ENCODE measurements at places on chromosomes 12 and 14.

DNA sequence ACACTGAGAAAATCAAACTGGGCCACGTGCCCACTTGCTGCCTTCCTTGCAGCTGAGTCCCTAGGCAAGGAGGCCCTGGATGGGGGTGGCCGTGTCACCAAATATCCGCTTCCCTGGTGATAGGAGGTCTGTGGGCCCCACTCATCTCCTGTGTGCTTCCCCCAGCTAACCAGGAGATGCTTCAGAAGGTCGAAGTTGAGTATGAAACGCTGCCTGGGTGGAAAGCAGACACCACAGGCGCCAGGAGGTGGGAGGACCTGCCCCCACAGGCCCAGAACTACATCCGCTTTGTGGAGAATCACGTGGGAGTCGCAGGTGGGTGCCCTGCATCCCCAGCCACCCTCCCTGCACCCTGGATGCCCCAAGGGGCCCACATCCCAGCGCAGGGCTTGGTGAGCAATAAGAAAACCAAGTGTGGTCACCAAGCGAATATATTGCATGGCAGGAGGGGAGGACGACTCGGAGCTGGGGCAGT, 6.8 kb upstream of the SIVA1 start:
- DNase-seq: no peak

- no peak for DNase-seq
Observed at GRCh38 chr14:105479431-105480158, 5.0 kb downstream of the CRIP2 start.

GRCh38 chr12:111248236-111249017, 120.5 kb downstream of the PHETA1 start:
- no peak for DNase-seq

- DNase-seq: no peak
Observed at GRCh38 chr14:35159742-35160409, 37.5 kb downstream of the PRORP start.

GRCh38 chr12:94404854-94405253, 54.8 kb downstream of the CEP83 start:
- no peak for DNase-seq

DNA sequence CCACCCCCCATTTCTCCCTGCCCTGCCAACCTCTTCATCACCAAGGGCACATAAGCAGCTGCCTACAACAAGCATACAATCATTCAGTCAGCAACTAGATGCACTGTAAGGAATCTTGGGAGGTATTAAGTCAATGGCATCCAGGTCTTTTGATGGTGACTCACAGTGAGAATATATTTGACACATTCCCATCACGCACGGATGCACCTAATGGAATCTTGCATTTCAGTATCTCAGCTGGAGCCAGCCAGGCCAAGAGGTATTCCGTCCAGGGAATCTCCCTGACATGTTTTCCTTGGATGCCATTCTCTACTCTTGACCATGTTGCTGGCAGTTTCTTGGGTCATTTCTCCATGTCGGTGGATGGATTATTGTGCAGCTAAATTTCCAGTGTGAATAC, 73.9 kb upstream of the CAPRIN2 start:
- DNase-seq: no peak

GRCh38 chr14:104403421-104404220, 175.9 kb upstream of the C14orf180 start:
- no peak for DNase-seq

GRCh38 chr14:35046751-35047536, 872 bp downstream of the FAM177A1 start:
- no peak for DNase-seq

DNA sequence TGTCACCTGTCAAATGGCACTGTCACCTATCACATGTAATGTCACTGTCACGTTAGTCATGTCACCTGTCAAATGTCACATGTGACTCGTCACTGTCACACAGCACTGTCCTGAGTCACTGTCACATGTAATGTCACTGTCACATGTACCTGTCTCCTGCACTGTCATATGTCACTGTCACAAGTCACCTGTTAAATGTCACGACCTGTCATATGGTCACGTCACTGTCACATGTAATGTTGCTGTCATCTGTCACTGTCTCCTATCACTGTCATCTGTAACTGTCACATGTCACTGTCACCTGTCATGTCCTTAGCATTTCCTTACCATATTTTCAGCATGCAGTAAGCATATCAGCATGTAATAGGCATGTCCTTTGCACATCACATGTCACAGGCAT, 27.1 kb upstream of the TESC start:
- no peak for DNase-seq
